ENCODE measurements at places on chromosomes 12 and 14. TPM values are rescaled to one million over a fixed set of nuclear protein-coding genes. Genes with fewer than 3 reads are reported as not detected.

Gene PSMD9
- polyA plus RNA-seq, result 92.2 TPM

Gene BAZ1A
- 37.9 TPM for polyA plus RNA-seq

Gene ACOT4
- not detected for polyA plus RNA-seq

GRCh38 chr12:31315044-31315715, 10.8 kb downstream of the SINHCAF start:
- no peak for DNase-seq

Measured in K562 (cell line).